ENCODE measurements at places on chromosomes 2 and 18.

DNA sequence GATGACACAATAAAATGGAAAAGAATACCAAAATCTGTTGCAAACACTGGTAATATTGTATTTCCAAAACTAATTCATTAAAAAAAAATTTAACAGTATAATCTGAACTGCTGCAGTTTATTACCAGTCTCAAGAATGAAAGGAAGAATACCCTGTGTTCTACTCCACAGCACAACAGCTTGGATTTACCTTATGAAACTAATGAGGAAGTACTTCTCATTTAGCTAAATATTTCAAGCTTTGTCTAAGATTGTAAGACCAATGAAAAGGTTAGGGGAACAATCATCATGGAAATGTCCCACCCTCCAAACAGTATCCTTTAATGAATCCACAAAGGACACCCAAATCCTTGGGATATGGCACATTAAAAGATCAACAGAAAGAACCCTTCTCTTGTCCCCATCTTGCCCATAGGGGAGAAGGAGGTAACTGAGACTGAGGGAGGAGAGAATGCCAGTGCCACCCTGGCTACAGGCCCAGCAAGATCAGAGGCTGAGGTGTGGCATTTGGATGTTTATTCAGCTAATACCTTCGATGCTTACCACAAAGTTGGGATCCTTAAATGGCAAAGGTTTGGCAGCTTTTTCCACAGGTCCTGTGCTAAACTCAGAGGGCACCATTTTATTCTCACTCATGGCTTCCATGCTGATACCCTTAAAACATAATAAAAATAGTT, 17.7 kb downstream of the INO80C start:
- no peak for DNase-seq

- no peak for DNase-seq
Observed at GRCh38 chr2:81870119-81870518, 1565.6 kb upstream of the LRRTM1 start.

- DNase-seq = no peak
Observed at GRCh38 chr2:105641389-105641811, 103.3 kb upstream of the NCK2 start.

DNA sequence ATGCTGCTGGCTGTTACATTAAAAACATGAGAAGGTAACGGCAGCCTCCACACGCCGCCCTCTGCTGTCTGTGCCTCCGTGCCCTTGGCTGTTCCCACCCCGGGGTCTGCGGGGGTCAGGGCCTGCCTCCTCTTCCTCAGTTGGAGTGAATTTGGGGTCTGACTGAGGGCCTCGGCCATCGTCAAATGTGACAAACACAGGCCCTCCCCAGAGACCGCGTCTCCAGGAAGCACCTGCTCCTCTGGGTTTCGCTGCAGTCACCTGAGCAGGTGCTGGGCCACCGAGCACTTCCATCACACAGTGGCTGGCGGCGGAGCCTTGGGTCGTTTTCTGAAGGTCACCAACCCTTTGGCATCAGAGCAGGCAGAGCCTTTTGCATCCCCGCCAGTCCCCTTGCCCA, 70.9 kb downstream of the NFATC1 start:
- DNase-seq = no peak

- DNase-seq = no peak
Observed at GRCh38 chr2:112709703-112710102, 11.1 kb upstream of the NT5DC4 start.

DNA sequence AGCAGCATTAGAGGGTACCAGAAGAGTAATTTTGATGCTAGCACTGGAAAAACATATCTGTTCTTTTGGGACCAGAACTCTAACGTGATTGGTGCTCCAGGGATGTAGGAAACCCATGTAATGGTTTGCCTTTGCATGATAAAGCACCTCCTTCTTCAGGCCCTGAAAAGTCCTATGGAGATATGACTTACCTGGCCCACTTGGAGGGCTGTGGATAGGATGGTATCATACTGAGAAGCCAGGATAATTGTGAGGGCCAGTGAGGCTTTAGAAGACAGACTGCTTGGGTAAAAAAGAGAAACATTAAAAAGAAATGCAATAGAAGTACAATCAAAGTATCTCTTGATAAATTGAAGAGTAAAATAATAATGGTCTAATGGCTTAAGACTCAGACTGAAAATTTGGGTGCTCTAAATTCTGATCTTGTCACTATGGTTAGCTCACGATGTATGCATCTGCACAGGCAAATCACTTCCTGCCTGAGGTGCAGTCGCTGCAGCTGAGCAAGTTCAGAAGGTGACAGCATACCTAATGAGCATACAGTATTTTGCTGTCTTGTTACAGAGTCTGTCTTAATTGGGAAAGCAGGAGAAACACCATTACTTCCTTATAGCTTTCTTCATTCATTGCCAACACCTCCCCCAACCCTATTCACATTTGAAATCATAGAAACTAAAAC, 371.5 kb downstream of the NUP35 start:
- no peak for DNase-seq

DNA sequence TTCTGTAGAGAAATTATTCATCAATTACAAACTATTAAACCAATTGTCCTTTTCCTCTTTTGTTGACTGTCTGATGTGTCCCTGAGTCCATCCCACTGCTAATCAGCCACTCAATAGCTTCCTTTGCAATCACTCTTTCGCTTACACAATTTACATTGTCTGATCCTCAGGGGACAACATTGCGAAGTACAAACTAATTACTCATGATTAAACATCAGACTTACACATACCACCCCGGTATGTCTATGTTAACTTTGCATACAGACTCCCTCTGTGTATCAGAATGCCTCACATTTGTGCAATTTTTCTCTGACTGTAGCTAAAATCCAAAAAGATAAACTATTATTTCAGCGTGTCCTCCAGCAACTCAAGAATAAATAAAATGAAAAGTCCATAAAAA, 264.4 kb upstream of the REV1 start:
- DNase-seq = peak; percentile 32

DNA sequence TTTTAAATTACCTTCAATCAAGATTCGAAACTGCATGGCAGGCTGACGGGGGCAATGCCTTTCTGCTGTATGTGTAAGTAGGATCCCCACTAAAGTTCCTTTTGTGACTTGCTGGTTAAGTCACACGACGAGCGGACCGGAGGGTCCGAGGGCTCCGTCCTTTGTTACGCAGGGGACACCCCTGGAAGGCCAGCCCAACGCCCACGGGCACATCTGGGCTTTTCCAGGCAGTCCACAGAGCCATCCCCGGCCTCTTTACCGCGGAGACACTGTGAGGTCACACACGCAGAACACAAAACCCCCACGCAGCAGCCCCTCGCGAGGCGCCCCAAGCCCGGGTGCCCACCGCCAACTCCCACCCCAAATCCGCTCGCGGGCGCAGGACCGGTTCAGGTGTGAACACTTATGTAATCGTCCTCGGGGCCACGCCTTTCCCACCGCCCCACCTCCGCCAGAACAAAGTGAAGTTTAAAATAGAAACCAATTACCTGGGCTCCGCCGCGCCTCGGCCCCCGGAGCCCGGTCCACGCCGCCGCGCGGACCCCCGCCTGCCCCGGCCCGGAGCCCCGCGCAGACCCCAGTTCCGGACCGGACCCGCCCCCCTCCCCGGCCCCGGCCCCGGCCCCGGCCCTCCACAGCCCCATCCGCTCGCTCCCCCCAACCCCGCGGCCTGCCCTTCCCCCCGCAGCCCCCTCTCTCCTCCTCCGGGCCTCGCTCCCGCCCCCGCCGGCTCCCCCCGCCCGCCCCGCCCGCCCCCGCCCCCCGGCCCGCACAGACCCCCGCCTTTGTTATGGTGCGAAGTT, 4.2 kb downstream of the ZNF516 start:
- DNase-seq = no peak

DNA sequence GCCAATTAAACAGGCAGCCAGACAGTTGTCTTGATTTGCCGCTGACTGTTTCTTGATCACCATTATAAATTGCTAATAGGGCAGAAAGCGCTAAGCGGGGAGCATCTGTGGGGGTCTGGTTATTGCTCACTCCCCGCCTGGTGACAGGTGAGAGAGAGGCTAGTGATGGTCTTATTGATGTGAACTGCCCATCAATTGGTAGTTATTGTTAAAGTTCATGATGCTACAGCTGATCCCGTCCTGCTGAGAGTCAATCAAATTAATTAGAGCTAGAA, 148.5 kb downstream of the LNPK start:
- no peak for DNase-seq

- no peak for DNase-seq
Observed at GRCh38 chr2:111194835-111195621, 74.3 kb downstream of the BCL2L11 start.

DNA sequence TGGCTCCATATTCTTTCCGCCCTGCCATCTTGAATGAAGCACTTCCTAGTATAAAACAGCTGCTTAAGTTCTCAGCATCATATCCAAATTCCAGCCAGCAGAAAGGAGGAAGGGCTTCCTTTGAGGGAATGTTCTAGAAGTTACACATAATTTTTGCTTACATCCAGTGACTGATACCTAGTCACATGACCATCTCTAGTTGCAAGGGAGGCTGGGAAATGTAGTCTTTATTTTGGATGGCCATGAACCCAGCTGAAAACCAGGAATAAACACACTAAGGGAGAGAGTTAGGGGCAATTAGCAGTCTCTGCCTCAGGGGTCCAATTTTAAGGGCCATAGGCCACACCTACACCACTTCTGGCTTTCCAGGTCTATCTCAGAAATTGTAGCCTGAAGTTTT, 57.8 kb upstream of the LMAN1 start:
- DNase-seq = no peak

GRCh38 chr2:45450634-45451033, 160.4 kb downstream of the SRBD1 start:
- no peak for DNase-seq

GRCh38 chr2:161031511-161031910, 128.7 kb upstream of the TANK start:
- no peak for DNase-seq

GRCh38 chr2:149094217-149095015, 55.9 kb downstream of the LYPD6B start:
- DNase-seq = peak; percentile 87

DNA sequence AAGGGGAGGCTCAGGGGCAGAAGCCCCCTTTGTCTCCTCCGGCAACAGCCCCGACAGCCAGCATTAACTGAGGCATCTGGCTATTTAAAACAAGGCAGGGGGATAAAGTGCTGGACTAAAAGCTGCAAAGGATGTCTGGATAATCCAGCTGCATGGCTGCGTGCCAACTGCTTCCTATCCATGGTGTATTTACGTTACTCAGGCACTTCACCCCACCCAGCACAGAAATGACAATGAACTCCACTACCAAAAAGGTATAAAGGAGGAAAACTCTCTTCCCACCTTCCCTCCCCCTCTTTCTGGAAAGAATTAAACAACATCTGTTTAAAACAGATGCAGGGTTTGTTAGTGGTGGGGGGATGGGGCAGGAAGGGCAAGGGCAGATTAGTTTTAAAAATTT, 82.5 kb downstream of the SPRED2 start:
- DNase-seq = no peak

DNA sequence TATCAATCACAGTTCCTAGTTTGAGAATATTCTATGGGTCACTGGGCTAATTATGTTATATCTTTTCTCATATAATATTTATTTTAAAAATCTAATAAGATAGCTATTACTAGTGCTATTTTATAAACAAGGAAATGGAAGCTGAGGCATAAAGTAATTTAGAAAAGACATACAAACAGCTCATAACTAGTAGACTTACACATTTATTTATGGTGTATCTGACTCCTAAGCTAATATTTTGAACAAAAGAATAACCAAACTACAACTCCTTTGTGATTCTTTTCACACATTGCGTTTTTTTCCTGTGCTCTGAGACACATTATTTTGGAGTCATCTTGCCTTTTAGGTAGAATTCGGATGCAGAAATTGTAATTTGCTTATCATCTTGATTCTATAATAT, 742.0 kb upstream of the LRRTM4 start:
- DNase-seq = no peak

DNA sequence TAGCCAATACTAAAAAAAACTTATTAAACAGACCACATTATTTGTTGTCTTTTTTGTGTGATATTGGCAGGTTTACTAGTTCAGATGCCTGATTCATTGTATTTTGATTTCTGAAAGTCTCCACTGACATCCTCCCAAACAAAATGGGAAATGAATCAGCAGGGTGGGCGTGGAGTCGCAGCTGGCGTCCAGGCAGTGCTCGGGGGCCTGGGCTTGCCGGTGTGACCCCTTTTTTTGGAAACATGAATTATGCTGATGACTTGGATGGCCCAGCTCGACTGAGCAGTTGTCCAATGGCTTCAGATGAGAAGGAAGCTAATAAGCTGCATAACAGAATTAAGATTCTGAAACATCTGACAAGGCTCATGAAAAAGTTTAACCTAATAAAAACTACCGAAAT, 1.7 kb upstream of the KCNG2 start:
- DNase-seq = no peak

DNA sequence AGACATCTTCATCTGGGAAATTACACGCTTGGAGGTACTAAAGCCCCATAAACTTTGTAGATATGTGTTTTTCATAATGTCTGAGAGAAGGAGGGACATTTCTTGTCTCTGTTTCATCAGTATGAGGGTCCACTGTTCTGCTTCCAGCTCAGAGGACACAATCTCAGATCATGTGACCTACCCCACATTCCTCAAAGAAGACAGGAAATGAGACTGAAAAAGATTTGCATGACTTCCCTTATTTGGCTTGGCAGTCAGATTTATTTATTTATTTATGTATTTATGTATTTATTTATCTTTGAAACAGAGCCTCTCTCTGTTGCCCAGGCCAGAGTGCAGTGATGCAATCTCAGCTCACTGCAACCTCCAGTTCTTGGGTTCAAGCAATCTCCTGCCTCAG, 463.7 kb upstream of the RGPD4 start:
- no peak for DNase-seq

- no peak for DNase-seq
Observed at GRCh38 chr2:33350632-33351031, 125.8 kb upstream of the RASGRP3 start.

- peak; percentile 67 for DNase-seq
Observed at GRCh38 chr2:234467289-234467688, 29.6 kb downstream of the ARL4C start.

DNA sequence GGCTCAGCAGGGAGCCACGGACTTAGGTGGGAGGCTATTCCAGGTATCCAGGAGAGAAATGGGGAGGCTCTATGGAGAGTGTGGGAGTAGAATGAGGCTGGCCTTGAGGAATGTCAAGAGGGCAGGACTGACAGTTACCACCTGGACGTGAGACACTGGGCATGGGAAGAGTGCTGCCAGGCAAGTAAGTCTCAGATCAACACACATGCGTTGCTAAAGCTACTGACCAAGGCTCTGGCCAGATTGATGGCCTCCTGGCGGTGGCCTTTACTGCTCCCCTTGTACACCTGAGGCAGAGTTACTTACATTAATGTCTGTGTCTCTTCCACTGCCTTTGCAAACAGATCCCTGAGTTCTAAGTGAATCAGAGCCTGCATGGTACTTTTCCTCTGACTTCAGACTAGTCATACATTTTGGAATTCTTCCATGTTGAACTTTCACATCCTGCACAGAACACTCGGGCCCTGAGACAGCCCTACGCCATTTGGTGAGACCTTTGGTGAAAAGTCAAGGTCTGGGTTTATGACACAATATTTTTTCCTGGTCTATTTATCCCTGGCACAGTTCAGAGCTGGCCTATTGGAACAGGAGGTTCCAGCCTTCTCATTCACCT, 398.8 kb upstream of the TRIB2 start:
- peak; percentile 86 for DNase-seq

Measured in AG09309 (cell line).